ENCODE measurements at places on chromosomes 7 and 10.

GRCh38 chr10:76352300-76352699 is 920.9 kb downstream of the LRMDA start:
- H3K4me1 ChIP-seq, result no peaks in the 10 kb centered on the region
- H3K4me3 ChIP-seq, result no peak overlapping the region
- no peaks in the 10 kb centered on the region for H3K27me3 ChIP-seq

GRCh38 chr10:3838460-3839437 is 53.7 kb upstream of the KLF6 start:
- no peak for DNase-seq
- H3K4me1 ChIP-seq, result no peaks in the 10 kb centered on the region
- H3K27ac ChIP-seq, result no peak overlapping the region
- H3K4me3 ChIP-seq, result no peak overlapping the region

GRCh38 chr10:128721963-128722445 is 595.8 kb upstream of the MKI67 start:
- DNase-seq, result no peak
- H3K27me3 ChIP-seq, result no peaks in the 10 kb centered on the region
- H3K4me1 ChIP-seq, result no peaks in the 10 kb centered on the region
- no peak overlapping the region for H3K27ac ChIP-seq
- no peak overlapping the region for H3K4me3 ChIP-seq
- no peaks in the 10 kb centered on the region for H3K36me3 ChIP-seq

DNA sequence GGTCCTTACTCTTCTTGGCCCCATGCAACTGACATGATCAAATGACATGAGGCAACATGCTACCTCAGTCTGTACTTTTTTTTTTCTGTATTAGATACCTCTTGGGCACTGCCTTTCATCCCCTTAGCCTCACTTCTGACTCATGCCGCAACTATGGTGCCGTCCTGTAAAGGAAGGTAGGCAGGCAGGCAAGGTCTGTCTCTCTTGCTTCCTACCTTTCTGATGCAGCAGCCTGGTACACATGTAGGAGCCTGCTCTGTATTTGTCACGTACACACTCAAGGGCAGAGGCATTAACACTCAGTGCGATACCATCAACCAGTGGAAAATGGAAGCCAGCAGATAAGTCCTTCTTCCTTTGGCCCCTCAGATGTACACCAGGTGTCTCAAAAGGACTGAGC is 146.7 kb downstream of the ATE1 start:
- no peak overlapping the region for H3K4me3 ChIP-seq
- peaks cover 7% of the 10 kb centered on the region for H3K36me3 ChIP-seq
- H3K27ac ChIP-seq, result no peak overlapping the region

DNA sequence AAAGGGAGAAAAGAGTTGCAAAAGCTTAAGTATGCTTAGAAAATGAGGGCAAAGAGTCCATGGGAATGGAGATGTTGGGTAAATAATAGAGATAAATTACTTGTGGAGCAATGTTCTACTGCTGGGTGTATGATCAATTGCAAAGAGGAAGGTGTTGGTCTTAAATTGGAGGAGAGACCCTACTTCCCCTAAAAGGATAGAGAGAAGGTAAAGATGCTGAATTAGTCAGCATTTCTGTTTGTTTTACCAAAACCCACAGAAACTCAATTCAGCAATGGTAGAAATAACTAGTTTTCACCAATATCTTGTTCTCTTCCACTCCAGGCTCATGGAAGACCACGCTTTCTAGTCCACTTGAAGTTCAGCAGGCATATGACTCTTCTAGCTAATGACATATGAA is 32.1 kb downstream of the ASB4 start:
- H3K4me1 ChIP-seq, result no peaks in the 10 kb centered on the region
- no peak for DNase-seq
- H3K27ac ChIP-seq, result no peak overlapping the region
- H3K4me3 ChIP-seq, result no peak overlapping the region
- no peaks in the 10 kb centered on the region for H3K36me3 ChIP-seq

GRCh38 chr7:3067606-3068380 is 24.1 kb upstream of the CARD11 start:
- no peaks in the 10 kb centered on the region for H3K36me3 ChIP-seq
- no peak for DNase-seq
- H3K27me3 ChIP-seq, result no peaks in the 10 kb centered on the region

DNA sequence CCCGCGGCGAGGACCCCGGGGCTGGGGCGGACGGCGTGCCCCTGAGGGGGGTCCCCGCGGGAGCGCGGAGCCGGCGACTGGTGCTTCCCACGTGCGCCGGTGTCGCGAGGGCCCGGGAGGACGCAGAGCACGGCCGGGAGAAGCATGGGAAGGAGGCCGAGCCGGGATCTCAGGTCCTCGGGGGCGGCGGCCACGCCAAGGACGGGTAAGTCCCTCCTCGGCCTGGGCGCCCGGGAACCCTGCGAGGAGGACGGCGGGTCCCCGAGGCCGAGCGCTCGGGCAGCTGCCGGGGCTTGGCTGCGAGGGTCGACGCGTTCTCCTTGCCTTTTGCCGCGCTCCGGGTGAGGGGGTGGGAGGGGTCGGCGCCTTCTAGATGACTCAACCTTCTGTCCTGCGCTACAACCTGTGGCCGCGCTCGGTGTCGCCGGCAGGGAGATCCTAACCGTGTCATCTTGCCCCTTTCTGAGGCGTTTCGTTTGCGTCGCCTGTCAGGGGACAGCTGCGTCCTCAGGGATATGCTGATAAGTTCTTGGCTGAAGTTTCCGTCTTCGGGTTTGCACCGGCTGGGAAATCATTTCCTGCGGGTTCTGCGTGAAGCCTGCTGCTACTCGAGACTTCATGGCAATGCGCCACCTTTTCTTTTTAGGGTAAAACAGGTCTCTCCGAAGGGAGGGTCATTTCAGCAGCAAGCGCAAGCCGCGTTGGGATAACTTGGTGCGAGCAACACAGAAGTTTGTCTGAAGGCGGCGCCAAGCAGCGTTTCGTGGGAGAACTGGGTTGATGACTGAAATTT is 529 bp downstream of the TASOR2 start:
- no peak for DNase-seq
- peak overlapping the region; percentile 68 for H3K4me3 ChIP-seq
- H3K4me1 ChIP-seq, result peaks cover 45% of the 10 kb centered on the region
- H3K27ac ChIP-seq, result peak overlapping the region; percentile 95
- H3K36me3 ChIP-seq, result no peaks in the 10 kb centered on the region

GRCh38 chr7:138550337-138550736 is 90.3 kb downstream of the TRIM24 start:
- no peak for DNase-seq
- no peak overlapping the region for H3K4me3 ChIP-seq
- H3K4me1 ChIP-seq, result no peaks in the 10 kb centered on the region
- H3K36me3 ChIP-seq, result peaks cover 15% of the 10 kb centered on the region

DNA sequence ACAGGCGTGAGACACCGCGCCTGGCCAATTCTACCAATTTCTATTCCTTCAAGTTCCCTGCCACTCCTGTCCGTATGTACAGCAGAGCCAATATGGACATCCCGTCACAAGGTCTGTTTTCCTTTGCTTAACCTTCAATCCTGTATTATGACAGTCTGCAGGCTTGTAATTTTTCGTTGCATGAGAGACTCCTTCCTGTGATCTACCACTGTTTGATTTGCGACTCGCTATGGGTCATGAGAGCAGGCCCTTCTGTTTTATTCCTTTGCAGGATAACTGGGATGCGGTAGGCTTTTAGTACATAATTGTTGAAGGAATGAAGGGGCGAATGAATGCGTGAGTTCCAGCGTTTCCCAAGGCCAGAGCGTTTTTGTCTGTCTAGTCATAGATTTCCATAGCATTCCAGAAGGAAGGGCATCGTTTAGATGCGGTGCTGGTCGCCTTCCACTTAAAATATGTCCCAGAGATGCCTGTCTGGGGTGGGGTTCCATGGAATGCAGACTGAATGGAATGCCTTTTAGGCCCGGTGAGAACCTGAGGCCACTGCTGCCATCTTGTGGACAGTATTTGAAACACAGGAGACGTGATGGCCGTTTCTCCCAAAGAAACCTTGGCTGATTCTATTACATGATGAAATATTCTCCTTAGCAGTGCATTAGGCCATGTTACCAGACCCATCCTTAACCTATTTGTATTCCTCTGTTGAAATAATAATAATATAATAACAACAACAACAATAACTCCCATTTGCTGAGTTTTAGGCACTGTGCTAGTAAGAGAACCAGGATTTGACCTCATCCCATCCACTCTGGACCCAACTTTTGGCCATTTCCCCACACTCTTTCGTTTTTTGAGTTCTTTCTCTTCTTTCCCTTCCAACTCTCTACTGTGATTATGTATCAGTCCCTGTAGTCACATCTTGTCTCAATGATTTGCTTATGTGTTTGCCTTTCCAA is 193.2 kb downstream of the MYOF start:
- H3K27me3 ChIP-seq, result no peaks in the 10 kb centered on the region
- H3K27ac ChIP-seq, result no peak overlapping the region
- no peaks in the 10 kb centered on the region for H3K36me3 ChIP-seq
- no peaks in the 10 kb centered on the region for H3K4me1 ChIP-seq

DNA sequence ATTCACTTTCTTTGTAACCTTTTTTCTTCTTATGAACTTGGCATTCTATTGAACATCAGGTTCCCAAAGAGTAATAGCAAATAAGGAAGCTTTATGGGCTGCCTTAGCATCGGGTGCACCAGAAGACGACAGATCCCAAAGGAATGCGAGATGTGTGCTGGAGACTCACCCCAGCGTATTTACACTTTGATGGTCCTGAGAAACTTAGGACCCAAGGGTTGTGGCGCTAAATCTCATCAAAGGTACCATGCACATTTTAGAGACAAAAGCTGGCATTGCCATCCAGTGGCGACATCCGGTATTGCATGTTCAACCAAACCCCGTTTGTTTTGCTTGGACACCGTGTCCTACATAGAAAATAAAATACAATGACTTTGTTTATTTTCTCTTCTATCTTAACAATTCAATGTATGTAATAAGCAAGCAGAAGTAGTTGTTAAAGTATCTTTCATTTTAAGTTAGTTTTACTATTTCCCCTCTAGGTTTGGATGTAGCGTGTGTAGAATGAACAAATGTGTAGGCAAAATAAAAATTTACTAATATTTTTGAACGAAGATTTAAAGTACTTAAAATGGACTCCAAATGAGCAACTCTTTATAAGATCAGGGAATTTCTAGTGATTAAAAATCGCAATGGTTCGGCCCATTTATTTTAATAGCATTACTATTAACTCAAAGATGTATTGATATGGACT is 1154.8 kb downstream of the GATA3 start:
- H3K27me3 ChIP-seq, result no peaks in the 10 kb centered on the region
- H3K36me3 ChIP-seq, result no peaks in the 10 kb centered on the region
- no peak overlapping the region for H3K4me3 ChIP-seq

Measured in esophagus squamous epithelium (tissue), 5 donors.